ENCODE measurements at places on chromosomes 12 and 14. TPM values are rescaled to one million over a fixed set of nuclear protein-coding genes. Genes with fewer than 3 reads are reported as not detected.

GRCh38 chr12:108511633-108512540, 3.2 kb upstream of the FICD start:
- peak; percentile 95 for DNase-seq

DNA sequence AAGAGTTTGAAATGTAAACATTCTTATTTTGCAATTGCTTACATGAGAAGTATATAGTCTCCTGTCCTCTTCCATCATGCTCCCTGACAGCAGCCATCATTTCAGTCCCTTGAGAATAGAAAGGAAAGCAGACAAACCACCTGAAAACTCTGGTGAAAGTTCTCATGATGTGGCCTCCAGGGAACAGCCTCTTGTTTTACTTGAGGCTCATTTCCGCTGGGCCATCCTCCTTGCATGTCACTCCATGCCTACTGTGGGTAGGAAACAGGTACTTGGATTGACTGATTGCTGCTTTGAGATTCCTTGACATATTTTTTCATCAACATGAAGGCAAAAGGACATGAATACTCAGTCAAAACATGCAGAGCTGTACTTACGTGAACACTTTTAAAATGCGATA, 6.0 kb downstream of the SYT1 start:
- DNase-seq, result peak; percentile 57

DNA sequence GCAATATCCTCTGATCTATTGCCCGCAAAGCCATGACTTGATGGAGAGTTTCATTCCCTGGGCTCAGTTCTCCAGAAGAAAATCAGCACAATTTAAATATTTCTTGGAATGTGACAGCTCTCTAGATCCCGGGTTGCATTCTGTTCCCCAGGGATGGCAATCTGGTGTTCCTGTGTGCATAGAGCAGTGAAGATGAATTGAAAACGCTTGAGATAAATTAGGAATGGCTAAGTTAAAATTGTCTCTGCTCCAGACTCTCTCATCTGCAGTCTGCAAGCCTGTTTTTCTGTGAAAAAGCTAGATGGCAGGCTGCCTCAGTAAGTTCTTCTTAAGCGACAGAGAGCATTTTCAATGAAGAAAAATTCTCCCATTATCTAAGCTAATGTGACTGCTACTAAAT, 582.5 kb upstream of the MGAT4C start:
- DNase-seq, result peak; percentile 69

DNA sequence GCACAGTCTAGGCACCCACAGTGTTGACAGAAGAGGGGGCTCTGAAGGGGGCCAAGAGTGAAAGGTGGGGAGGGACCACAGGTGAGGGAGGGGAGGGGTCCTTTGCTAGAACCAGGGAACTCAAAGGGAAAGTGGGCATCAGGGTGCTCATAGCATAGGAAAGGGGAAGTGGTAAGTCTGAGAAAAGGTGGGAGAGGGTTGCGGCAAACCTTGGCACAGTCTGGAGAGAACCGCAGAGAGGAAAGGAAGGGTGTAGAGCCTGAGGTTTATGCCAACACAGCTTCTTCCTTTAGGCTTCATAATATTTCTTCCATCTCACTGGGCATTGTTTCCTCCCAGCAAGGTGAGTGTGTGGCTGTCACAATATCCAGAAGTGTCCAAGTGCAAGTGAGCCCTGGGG, 11.5 kb upstream of the PLEK2 start:
- DNase-seq, result no peak

DNA sequence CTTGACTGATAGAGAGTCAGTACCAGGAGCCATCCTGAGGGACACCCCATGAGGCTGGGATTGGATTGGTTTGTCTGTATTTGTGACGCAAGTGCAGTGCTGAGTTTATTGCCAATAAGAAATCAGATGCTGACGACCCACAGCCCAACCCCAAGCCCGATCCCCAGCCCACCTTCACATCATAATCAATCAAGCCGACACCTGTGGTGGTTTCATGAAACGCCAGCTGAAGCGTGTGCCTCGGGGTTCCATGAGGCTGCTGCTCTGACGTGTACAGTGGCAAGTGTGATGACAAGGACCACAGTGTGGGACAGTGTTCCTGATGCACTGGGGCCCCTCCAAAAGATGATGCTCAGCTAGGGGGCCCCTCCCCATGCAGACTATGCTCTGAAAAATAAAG, 62.1 kb upstream of the C14orf180 start:
- no peak for DNase-seq

DNA sequence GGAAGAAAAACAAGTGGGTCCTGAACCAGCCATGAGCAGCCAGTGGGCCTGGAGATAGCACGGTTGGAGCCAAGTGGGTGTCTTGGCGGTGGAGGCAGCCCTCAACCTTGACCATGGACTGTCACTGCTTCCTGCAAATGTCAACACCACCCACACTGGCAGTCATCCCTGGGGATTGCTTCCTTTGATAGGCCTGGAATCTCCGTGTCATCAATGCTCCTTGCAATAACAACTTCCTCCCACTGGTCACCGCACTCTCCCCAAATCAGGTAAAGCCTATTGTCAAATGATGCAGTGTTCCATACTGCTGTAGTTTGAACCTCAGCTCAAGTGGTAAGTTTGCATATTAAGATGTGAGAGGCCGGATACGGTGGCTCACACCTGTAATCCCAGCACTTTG, 129.1 kb downstream of the NTF3 start:
- DNase-seq, result no peak

- DNase-seq, result no peak
These were observed 11.4 kb upstream of the ART4 start for GRCh38 chr12:14854586-14855183.

GRCh38 chr12:4450551-4451112, 5.0 kb upstream of the FGF6 start:
- DNase-seq, result no peak

DNA sequence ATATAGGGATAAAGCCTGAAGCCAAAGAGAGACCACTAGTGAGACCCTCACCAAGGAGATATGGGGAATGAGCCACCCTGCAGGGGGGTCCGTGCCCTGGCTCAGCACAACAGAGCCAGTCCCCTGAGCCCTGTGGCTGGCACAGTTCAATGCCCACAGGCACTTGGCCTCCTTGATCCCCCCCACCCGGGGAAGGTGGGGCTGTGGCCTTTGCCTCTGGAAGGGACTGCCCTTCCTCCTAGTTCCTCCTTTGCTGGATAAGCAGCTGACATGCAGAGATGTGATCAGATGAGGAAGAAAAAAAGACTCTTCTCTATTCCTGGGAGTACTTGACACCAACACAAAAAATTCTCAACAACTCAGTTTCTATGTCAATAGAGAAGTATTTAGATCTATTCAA, 19.9 kb downstream of the TTC7B start:
- DNase-seq, result no peak

DNA sequence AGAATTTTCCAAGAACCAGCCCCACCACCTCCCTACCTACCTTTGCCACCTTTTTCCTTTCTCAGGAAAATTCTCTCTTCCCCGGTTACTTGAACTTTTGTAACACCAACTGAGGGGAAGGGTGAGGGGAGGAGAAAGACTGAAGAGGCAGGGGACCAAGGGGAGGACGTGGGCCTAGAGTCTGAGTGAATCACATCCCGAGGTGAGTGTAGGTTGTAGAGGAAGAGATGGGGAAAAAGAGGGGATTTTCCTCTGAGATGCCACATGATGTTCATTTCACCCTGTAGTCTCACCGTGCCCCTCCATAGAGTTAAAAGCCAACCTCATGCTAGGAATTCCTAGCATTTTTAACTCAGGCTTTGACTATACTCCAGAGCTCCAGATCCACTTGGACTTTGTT, 311.8 kb downstream of the RPAP3 start:
- peak; percentile 33 for DNase-seq

GRCh38 chr12:104538891-104539462, 82.2 kb downstream of the CHST11 start:
- no peak for DNase-seq

GRCh38 chr14:76876076-76876475, 49.9 kb downstream of the LRRC74A start:
- peak; percentile 86 for DNase-seq

DNA sequence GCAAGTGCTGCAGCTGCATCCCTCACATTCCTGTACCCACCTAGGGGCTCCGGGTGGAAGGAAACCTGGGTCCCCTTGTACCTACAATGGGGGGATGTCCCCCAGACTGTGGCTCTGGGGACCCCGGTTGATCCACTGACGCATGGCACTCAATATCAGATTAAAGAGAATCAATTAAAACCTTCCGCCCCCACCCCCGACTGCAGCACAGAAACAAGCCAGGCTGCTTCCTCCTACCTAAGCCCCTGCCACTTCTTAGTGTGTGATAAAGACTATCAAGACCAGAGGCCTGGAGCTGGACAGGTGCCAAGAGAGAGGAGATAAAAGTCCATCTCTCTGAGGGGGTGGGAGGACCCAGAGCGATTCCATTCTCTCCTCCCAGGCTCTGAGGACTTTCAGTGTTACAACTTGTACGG, 28.2 kb upstream of the RPLP0 start:
- peak; percentile 23 for DNase-seq

- no peak for DNase-seq
These were observed 35.9 kb downstream of the ALDH1L2 start for GRCh38 chr12:105048315-105048714.

DNA sequence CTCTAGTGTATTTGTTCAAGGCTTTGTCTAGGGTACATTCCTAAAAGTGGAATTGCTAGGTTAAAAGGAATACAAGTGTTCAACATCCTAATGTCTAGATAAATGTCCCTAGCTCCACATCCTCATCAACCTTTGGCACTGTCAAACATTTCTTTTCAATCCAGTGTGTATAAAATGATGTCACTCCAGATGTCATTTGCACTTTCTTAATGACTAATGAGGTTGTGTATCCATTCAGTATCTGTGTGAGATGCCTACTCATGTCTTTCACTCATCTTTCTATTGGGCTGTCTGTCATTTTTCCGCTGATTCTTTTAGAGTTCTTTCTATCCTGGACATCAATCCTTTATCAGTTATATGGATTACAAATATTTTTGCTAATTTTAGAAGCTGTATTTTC, 43.3 kb downstream of the ARMH4 start:
- no peak for DNase-seq

- no peak for DNase-seq
These were observed 58.0 kb upstream of the GSC start for GRCh38 chr14:94827711-94828447.

DNA sequence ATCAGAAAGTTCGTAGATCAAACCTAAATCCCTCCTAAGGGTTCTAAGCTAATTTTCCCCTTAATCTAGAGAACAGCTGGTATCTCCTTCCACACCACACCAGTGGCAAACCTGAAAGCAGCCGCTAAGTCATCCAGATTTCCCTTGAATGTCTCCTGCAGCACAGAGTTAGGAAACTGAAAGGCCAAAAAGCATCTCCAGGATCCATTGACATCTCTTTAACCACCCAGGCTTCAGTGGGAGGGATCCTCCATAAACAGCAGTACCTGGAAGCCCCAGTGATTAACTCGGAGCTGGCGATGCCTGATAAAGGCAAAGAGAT, 47.6 kb downstream of the CRACR2A start:
- DNase-seq, result no peak

GRCh38 chr12:68455691-68456345, 123.7 kb upstream of the MDM1 start:
- DNase-seq, result no peak

DNA sequence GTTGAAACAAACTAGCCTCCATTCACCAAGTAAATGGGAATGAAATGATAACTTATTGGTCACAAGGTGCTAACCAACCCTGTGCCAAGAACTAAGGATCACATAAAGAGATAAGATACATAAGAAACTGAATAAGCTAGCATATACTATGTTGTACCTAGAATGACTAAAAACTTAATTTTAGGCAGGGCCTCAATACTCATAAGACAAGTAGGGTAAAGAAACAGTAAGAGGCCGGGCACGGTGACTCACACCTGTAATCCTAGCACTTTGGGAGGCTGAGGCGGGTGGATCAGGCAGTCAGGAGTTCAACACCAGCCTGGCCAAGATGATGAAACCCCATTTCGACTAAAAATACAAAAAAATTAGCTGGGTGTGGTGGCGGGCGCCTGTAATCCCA, 17.7 kb downstream of the GDF11 start:
- no peak for DNase-seq

- DNase-seq, result no peak
These were observed 371.0 kb downstream of the ALG10 start for GRCh38 chr12:34393086-34393820.

GRCh38 chr14:79186523-79186922, 1016.4 kb downstream of the NRXN3 start:
- no peak for DNase-seq

DNA sequence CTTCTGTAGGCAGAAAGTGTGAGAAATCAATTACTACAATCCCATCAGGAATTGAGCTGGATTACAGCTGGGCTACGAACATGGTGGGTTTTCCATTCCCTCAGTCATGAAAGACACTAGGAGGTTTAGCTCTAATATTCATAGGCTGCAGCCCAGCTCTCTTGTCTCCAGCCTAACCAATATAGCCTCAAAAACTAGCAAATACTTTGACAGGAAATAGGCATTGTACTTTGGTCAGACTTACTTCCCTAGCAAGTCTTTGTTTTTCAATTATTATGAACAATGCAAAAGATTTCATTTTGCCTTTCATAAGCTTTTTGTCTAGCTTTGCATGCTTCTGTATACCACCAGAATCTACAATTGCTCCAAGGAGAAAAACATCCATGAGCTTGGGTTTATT, 296.2 kb downstream of the GPHN start:
- DNase-seq, result no peak

DNA sequence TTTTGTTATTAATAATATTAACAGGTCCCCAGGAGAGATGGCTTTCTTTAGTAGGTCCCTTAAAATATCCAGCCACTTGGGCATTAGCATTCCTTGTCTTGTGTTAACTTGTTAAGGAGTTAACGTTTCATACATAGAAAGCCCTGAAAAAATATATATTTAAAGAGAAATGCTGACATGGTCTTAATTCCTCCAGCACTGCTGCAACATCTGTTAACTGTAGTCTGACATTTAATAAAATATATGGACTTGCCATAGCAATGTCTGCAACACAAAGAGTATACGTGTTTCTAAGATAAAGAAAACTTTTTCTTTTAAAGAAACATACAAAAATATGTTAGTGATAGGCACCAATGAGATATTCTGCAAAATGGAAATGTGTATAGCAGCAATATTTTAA, 10.0 kb downstream of the SLC38A4 start:
- no peak for DNase-seq

DNA sequence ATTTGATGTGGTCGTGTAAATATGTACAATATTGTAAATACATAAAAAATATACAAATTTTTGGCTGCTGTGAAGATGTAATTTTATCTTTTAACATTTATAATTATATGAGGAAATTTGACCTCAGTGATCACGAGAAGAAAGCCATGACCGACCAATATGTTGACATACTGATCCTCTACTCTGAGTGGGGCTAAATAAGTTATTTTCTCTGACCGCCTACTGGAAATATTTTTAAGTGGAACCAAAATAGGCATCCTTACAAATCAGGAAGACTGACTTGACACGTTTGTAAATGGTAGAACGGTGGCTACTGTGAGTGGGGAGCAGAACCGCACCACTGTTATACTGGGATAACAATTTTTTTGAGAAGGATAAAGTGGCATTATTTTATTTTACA, 49.6 kb downstream of the TBK1 start:
- no peak for DNase-seq

Gene PRH2
- not detected for total RNA-seq

Gene ZNF410
- 63.0 TPM for total RNA-seq

Gene RNU4-1
- not detected for total RNA-seq

Gene GXYLT1
- total RNA-seq, result 6.2 TPM

Gene TGFB3
- 3.1 TPM for total RNA-seq

Gene RPS26
- 1,581 TPM for total RNA-seq

Gene FOXN4
- total RNA-seq, result 0.78 TPM

Gene TAS2R20
- 0.61 TPM for total RNA-seq

Gene TBK1
- total RNA-seq, result 28.6 TPM

Gene CELA1
- total RNA-seq, result not detected

Measured in G401 (cell line).